Mesothelial cell of epicardium (in vitro differentiated cells): ENCODE measurements at places on chromosomes 7 and 10. TPM values are rescaled to one million over a fixed set of nuclear protein-coding genes. Genes with fewer than 3 reads are reported as not detected.

PAPSS2 gene
- 13.2 to 16.9 TPM (median 13.7 TPM) in 3 replicates for total RNA-seq

DNA sequence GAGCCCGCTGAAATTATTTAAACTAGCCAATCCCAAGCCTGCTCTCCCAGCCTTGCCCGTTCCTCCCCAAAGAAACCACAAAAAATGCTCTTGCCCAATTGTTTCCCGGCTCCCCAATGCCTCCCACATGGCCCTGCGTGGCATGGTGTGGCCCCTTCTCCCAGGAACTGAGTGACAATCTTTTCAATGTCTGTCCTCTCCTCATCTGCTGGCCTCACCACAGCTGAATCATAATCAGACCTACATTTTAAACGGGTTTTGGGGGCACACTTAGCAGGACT lies 201.5 kb downstream of the PRPF18 start:
- no peaks in the 10 kb centered on the region for H3K27me3 ChIP-seq
- H3K27ac ChIP-seq, result peak overlapping the region; percentile 57
- peaks cover 2% of the 10 kb centered on the region for H3K36me3 ChIP-seq
- peaks cover 16% of the 10 kb centered on the region for H3K4me1 ChIP-seq
- no peak overlapping the region for H3K4me3 ChIP-seq

DNA sequence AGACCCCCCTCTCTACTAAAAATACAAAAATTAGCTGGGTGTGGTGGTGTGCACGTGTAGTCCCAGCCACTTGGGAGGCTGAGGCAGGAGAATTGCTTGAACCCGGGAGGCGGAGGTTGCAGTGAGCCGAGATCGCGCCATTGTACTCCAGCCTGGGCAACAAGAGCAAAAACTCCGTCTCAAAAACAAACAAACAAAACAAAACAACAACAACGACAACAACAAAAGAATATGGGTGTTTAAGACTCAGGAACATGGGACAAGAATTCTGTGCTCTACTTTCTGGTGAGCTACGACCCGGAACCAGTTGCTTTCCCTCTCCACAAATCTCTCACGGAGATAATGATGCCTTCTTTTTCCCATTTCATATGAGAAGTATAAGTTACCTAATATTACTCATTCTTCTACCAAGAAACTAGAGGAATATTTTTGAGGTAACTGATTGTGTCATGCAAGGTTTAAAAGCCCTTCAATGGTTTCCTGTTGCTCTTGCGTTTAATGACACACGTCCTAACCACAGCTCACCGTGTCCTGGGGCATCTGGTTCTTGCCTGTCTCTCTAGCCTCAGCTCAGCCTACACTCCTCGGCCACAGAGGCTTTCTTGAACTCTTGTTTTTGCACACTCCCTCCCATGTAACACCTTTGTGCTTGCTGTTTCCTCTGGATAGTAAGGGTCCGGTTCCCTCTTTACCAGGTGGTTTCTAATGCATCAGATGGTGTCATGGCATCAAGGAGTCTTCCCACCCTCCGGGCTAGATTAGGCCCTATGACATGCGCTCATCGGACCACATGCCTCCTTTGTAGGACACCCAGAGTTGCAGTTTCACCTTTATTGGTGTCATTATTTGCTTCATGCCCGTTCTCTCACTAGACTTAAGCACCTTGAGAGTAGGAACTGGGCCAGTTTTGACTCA lies 67.5 kb downstream of the PFKFB3 start:
- peaks cover 6% of the 10 kb centered on the region for H3K4me1 ChIP-seq
- DNase-seq, result no peak
- no peaks in the 10 kb centered on the region for H3K36me3 ChIP-seq
- H3K27ac ChIP-seq, result no peak overlapping the region

GNG11 gene
- total RNA-seq, result 5.8 to 6.7 TPM (median 6.4 TPM) in 3 replicates

GRCh38 chr7:127578711-127579275 lies 6.6 kb downstream of the GCC1 start:
- H3K36me3 ChIP-seq, result peaks cover 20% of the 10 kb centered on the region
- H3K4me1 ChIP-seq, result peaks cover 15% of the 10 kb centered on the region
- no peak overlapping the region for H3K4me3 ChIP-seq
- no peak for DNase-seq
- H3K27ac ChIP-seq, result no peak overlapping the region
